ENCODE measurements at places on chromosomes 2 and 18. TPM values are rescaled to one million over a fixed set of nuclear protein-coding genes. Genes with fewer than 3 reads are reported as not detected.

DNA sequence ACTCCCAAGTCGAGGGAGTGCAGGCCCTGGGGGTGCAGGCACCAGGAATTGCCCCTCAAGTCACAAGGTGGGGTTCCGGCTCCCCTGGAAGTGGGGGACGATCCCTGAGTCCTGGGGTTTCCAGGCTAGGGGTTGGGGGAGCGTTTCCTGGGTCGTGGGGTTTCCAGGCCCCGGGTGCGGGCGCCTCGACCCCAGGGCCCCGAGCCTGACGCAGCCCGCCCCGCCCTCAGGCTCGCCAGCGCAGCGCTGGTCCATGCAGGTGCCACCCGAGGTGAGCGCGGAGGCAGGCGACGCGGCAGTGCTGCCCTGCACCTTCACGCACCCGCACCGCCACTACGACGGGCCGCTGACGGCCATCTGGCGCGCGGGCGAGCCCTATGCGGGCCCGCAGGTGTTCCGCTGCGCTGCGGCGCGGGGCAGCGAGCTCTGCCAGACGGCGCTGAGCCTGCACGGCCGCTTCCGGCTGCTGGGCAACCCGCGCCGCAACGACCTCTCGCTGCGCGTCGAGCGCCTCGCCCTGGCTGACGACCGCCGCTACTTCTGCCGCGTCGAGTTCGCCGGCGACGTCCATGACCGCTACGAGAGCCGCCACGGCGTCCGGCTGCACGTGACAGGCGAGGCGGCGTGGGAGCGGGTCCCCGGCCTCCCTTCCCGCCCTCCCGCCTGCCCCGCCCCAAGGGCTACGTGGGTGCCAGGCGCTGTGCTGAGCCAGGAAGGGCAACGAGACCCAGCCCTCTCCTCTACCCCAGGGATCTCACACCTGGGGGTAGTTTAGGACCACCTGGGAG lies 12.0 kb downstream of the SIGLEC15 start:
- no peak for DNase-seq

GRCh38 chr18:13318731-13319501 lies 100.4 kb downstream of the LDLRAD4 start:
- no peak for DNase-seq

GRCh38 chr2:212832211-212833195 lies 293.9 kb upstream of the ERBB4 start:
- DNase-seq, result no peak

DNA sequence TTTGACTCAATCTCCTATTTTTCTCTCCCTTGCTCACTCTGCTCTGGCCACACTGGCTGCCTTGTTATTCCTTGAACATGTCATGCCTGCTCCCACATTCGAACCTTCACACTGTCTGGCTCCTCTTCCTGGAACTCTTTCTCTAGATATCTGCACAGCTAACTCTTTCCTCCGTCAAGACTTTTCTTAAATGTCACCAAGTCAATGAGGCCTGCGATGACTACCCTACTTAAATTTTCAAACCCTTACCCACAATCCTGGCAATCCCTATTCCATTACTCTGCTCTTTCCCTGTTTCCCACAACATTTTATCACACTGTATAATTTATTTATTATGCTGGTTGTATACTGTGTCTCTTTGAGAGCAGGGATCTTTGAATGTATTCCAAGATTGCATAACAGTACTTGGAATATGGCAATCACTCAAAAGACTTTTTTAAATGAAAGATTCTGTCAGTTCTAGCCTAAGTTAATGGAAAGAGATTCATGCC lies 206.2 kb downstream of the SRBD1 start:
- DNase-seq, result no peak

GRCh38 chr2:3895021-3895420 lies 191.6 kb downstream of the DCDC2C start:
- DNase-seq, result no peak

GRCh38 chr2:9001229-9001628 lies 2.3 kb downstream of the MBOAT2 start:
- no peak for DNase-seq

The DSG2 gene
- polyA plus RNA-seq, result 117 TPM
